ENCODE measurements at places on chromosomes 6 and 20.

DNA sequence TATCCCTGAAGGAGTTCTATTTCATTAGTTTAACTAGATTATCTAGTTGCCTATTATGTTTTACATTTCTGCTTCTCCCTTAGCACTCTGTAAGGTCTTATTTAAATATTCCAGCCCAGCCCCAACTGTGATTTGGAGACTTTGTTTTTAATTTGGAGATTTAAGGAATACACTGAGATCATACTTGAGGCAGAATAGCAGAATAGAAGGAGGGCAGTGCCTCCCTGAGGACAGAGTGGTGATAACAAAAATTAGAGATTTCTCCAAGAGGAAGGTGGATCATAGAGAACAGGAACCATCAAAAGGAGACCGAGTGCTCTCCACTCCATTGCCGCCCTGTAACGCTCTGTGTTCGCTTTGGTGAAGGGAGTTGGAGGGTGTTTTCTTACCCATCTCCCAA is 14.8 kb upstream of the CD164 start:
- peak; percentile 38 for DNase-seq

DNA sequence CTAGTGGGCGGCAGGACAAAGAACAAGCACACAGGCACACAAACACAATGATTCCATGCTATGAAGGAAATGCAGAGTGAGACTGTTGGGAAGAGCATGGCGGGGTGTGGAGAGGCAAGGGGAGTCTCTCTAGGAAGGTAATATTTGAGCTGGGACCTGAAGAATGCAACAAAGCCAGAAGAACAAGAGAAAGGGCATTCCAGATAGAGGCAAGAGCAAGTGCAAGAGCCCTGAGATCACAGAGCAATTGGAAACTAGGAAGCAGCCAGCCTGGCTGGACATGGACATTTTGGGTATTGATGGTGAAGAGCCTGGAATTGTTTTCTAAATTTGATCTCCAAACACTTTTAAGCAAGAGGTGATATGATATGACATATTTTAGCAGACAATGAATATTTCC is 15.4 kb downstream of the SRXN1 start:
- DNase-seq, result no peak

DNA sequence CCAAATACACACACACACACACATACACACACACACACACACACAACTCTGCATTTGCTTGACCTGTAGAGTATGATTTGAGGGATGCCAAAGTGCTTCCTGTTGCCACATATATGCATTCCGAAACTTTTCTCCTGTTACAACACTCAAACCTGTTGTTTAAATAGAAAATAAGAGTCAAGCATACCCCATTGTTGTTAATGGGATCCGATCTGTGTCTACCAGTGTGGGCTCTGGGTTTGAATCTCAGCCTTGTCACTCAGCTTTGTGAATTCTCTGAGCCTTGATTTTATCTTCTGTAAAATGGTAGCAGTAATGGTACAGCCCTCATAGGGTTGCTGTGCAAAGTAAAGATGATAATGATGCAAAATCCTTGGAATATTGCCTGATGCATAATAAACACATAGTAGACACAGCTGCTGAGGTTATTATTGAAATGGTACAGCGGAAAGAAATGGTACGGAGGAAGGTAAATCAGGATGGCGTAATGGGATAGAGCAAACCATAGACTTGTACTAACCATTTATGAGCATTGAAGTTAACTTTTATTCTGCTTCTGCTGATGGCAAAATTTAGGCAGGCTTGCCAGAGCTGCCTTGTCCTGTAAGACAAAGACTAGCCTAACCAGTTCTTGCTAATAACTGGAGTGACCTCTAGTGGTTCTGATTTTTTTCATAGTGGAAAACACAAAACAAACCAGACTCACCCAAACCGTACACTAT is 113.5 kb upstream of the PHACTR1 start:
- DNase-seq, result peak; percentile 51

DNA sequence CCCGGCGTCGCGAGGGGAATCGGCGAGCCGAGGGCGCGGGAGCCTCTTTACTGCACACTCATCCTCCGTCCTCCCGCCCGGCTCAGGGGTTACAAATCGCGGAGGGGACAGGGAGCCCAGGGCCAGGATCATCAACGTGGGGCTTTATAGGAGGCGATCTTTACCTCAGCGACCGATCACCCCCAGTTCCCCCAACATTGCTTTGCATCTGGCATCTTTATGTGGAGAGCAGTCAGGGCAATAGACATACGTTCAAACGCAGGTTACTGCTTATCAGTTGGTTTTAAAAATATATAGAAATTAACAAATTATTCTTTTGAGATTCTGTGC is 634 bp downstream of the HSF2 start:
- DNase-seq, result peak; percentile 53

- DNase-seq, result no peak
Observed at GRCh38 chr6:111764238-111765175, 108.7 kb downstream of the FYN start.

DNA sequence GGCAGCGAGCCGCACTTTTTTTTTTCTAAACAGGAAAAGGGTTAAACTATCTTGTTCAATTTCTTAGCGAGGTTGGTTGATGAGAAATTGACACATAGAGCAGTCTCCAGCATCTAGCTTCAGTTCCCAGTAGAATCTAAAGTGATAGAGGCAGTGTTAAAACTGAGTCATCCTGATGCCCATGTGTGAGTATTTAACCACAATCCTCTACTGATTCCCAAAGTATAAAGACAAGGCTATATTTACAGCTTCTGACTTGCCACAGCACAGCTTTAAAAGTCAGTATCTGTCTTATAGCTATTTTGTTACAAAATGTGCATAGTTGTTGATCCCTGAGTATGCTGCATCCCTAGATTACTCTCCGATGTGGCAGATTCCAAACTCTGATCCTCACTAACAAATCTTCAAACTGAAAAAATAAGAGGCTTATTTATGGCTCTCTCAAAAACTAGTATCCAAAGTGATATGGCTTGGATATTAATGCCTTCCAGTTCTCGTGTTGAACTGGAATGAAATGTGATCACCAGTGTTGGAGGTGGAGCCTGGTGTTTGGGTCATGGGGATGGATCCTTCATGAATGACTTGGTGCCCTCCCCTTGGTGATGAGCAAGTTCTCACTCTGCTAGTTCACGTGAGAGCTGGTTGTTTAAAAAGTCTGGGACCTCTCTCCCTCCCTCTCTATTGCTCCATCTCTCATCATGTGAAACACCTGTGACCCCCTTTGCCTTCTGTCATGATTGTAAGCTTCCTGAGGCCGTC is 13.1 kb upstream of the POPDC3 start:
- DNase-seq, result no peak

DNA sequence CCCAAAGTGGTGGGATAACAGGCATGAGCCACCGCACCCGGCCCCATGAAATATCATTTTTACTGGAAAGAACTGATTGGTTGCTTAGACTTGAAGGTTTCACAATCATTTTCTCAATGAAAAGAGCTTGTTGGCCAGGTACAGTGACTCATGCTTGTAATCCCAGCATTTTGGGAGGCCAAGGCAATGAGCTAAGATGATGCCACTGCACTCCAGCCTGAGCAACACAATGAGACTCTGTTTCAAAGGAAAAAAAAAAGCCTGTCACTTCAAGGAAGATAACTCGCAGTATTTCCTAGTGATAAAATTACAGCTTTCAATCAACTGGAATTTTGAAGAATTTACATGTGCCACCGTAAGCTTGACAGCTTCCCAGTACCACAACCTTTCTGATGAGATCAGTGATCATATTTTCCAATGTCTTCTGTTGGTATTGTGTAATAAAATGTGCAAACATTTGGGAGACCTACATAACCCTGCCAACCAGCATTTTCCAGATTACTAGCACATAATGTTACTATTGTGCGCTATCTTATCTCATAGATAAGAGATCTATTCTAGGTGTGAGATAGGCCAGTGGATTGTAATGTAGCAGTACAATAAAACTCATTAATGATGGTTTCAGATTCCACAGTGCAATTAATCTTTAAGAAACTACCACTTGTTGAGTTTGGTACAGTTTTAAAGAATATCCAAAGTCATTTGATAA is 7.2 kb downstream of the PNLDC1 start:
- no peak for DNase-seq

- no peak for DNase-seq
Observed at GRCh38 chr6:109050012-109050411, 44.6 kb downstream of the SESN1 start.

DNA sequence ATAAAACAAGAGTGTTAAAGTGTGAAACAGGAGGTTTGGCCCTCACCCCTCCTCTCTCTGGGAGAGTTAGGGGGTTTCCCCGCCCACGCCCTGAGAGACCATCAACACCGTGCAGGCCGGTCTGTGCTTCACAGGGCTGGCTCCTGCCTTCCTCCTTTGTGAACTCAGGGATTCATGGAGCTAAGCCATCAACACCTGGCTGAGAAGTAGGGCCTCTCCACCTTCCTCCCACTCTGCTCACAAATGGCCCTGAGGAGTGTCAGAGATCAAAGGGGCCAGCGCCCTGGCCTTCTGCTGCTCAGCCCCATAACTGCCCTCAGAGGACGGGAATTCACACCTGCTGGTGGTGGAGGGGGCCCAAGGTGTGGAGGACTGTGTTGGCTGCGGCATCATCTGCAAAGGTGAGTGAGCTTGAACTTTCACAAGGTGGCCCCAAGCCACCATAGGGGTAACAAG is 88.6 kb downstream of the PSMB1 start:
- no peak for DNase-seq

DNA sequence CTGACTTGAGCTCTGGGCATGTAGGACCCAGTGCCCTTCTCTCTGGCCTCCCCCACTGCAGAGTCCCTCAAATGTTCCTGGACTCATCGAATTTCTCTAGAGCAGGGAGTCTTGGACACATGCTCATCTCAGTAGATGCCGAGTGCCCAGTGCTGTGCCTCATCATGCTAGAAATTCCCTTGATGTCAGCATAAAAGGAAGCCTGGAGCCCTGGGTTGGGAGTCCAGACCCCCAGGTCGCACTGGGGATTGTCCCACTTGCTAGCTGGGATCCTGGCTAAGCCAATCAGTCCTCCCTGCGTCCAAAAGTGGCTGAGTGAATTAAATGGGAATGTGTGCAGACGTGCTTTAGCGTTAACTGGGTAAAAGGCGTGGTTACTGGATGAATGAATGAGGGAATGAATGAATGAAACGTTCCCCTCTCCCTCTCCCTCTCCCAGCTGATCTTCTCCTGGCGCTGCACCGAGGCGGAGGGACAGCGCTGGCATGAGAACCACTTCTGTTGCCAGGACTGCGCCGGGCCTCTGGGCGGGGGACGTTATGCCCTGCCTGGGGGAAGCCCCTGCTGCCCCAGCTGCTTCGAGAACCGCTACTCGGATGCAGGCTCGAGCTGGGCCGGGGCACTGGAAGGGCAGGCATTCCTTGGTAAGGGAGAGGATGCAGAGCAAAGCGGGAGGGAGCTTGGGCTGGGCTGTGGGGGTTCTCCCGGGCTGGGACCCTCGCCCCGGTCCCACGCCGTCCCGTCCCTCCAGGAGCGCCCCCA is 1.6 kb upstream of the TOMM6 start:
- DNase-seq, result no peak

DNA sequence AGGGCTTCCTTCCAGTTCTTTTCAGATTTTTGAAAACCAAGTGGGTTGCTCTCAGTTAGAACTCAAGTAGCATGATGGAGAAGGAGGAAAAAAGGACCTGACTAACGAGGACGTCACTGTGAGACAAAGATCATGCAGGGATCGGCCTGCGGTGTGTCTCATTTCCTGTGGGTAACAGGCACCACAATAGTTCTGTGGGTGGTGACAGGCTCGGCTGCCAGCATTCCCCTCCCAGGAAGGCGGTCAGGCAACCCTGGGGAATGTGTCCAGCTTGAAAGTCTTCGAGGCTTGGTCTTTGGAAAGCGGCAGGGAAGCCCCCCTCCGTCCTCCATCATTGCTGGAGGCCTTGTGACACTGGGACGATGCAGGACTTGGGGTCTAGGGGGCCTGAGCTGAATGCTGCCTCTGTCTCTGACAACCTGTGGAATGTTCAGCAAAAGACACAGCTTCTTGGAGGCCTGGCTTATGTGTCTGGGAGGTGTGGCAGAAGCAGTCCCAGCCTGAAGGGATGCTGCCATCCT is 121.0 kb downstream of the BCAS1 start:
- DNase-seq, result peak; percentile 71

DNA sequence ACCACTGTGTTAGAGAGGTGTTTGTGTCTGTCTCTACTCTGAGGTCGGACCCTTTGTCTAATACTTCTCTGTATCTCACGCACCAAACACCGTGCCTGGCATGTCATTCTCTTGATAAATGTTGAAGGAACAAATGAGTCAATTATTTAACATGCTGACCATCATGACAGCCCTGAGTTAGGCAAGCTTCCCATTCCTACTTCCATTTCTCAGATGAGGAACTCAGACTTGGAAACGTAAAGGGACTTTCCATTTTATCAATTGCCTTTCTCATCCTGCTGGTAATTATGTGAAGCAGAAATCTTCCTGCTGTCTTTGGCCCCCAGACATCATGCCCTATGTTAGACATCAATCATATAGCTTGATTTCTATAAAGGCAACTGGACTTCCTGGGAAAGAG is 227.0 kb upstream of the ECI2 start:
- no peak for DNase-seq

GRCh38 chr6:157614026-157614568 is 208.9 kb upstream of the SNX9 start:
- DNase-seq, result peak; percentile 14
